ENCODE measurements at places on chromosomes 16 and 17.

DNA sequence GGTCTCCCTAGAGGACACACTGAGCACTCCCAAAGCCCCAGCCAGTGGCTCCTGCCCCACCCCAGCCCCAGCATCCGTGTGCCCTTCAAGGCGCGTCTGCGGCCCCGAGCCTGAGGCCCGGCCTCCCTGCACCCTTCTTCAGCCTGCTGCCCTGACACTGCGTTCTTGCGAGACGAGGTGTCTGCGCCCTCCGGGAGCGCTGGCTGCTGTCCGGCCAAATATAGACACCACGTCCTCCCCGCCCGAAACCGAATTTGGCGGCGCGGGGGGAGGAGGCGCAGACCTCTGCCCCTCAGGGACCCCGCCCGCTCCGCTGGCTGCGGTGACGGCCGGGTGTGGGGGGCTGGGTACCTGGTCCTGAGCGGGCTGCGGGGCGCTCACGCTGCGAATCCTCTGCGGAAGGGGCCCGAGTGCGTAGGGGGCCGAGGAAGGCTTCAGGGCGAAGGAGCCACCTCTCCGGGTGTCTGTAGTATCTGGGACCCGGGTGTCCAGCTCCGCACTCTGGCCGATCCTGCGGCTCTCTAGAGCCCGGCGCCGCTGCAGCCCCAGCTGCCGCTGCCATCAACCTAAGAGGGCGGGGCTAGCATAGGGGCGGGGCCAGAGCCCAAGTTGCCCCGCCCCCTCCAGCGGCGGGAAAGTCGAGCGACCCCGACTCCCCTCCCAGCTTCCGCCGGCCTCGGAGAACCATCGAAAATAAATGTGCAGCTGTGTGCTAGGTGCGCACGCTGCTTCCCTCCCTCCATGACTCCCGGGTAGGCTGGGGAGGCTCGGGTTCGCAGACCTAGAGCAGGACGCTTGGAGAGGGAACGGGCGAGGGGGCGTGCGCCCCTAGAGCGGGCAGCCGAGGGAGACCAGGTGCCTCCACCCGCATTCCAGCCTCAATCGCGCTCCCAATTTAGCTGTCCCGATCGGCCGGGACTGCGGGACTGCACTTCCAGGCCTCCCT, at the start of gene CORO6:
Gene CORO6, minus strand, starts transcription at position 576 of the 946 bp plus-strand sequence. CDS start 1,491 bp downstream, outside the sequence.
- DNase-seq, result peak; percentile 50

DNA sequence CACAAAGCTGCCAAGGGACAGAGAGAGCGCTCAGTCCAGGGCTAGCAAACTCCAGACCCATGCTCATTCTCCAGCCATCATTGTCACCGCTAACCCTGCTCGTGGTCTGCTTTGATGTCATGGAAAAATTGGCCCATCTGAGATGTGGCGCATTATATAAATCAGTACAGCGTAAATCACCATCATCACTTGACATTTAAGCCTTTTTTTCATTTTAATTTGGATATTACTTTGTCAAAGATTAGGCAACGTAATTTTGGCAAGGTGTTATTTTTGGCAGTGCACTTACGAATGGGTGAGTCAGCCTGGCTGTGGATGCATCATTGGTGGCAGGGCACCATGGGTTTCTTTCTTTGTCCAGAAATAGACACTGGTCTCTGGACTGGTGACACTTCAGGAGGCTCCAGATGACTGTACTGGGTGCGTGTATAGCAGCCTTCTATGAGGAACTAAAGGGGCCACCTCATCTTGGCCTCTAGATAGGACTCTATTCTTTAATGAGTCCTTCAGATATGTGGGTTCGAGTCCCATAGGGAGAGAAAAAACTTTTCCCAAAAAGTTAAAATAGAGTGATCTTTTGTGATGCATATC, 166.3 kb downstream of the MSI2 start:
- peak; percentile 31 for DNase-seq

- DNase-seq, result no peak
Measured at GRCh38 chr16:11667221-11667823, 933 bp upstream of the SNN start.

- peak; percentile 51 for DNase-seq
Measured at GRCh38 chr17:49498029-49498615, 3.0 kb downstream of the NGFR start.

- DNase-seq, result peak; percentile 68
Measured at GRCh38 chr16:88633684-88634140, 4.7 kb upstream of the IL17C start.

- DNase-seq, result peak; percentile 58
Measured at GRCh38 chr17:41615454-41615853, 2.9 kb upstream of the KRT16 start.

GRCh38 chr16:19366391-19366790, 51.3 kb upstream of the TMC5 start:
- no peak for DNase-seq

GRCh38 chr16:3023415-3023668, 400 bp downstream of the HCFC1R1 start:
- no peak for DNase-seq

DNA sequence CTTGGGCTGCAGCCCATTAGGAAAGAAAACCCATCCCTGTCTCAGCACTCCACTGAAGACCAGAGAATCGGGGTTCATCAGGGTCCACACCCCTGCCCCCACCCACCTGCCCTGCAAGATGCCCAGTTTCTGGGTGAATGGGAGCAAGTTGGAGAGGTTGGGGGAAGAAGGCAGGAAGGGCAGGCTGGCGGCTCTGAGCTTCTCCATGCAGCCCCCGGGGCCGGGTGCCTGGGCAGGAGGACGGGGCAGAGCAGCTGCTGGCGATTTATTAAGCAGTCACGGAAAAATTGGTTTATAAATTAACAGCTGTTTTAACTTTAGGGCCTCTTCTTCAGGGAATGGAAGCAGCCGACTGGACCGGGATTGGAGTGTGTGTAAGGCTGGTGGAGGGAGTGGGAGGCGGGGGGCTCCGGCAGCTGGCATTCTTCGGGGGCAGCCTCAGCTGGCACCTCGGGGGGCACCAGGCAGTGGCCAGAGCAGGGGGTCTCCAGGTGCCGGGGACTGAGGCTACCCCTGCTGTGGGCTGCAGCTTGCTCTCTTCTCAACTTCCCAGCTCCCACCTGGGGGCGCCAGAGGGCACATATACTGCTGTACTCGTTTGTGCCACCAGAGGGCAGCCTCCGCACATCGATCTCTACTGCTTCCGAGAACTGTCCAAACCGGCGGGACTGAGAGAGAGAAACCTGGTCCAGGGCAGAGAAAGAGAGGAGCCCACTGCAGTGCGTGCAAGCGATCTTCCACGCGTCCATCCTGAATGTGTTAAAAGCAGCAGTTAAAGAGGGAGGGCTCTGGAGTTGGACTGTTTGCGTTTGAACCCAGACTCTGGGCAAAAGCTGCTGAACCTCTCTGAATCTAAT, 5.0 kb upstream of the PPP1R1B start:
- peak; percentile 94 for DNase-seq

- DNase-seq, result no peak
Measured at GRCh38 chr17:69762766-69763165, 312.3 kb upstream of the KCNJ16 start.

- DNase-seq, result no peak
Measured at GRCh38 chr17:67546578-67547527, 169.8 kb downstream of the PITPNC1 start.

DNA sequence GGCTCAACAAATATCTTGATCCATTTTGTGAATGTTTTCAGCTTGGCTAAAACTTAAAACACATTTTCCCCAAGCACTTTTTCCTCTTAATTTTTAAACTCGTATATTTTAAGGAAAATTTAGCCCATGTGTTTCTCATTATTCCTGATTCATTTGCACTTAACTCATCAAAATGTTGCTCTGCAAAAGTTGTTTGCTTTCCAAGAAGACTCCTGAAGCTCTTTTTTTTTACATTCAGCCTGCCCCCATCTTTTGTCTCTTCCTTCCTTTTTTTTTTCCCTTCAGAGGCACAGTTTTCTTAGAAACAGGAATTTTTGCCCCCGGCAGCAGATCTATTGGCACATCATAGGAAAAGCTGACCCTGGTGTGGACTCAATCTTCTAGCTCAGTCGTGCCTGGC, 155.0 kb upstream of the SALL1 start:
- no peak for DNase-seq

DNA sequence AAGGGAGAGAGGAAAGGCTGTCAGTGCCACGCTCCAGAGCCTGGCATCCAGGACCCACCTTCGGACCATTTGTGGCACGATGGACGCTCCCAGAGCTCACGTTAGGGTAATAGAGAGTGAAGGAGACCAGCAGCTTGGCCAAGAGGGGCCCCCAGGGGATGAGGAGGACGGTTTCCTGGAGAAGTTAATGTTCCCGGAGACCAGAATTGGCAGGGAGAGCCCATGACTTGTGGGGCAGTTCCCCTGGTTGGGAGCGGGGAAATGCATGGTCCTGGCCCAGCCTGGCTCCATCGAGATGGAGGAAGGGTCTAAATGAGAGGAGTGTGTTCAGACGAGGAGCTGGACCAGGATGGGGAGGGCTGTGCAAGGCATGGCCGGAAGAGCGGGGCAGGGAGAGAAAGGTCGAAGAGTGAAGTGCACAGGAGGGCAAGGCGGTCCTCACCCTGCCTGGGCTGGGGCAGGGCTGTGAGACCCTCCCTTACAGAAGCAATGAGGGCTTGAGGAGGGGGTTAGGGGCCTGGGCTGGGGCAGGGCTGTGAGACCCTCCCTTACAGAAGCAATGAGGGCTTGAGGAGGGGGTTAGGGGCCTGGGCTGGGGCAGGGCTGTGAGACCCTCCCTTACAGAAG, 2.9 kb upstream of the HIC1 start:
- no peak for DNase-seq

GRCh38 chr16:72922714-72923113, 125.2 kb downstream of the ZFHX3 start:
- DNase-seq, result no peak
